ENCODE measurements at places on chromosomes 13 and 19. TPM values are rescaled to one million over a fixed set of nuclear protein-coding genes. Genes with fewer than 3 reads are reported as not detected.
A peak's percentile ranks its signal among the peaks of the same experiment; 100 is the strongest.

- DNase-seq: no peak
Measured at GRCh38 chr19:28494461-28494860, 718.5 kb downstream of the UQCRFS1 start.

GRCh38 chr19:681029-682019 lies 5.1 kb downstream of the FSTL3 start:
- no peak for DNase-seq

DNA sequence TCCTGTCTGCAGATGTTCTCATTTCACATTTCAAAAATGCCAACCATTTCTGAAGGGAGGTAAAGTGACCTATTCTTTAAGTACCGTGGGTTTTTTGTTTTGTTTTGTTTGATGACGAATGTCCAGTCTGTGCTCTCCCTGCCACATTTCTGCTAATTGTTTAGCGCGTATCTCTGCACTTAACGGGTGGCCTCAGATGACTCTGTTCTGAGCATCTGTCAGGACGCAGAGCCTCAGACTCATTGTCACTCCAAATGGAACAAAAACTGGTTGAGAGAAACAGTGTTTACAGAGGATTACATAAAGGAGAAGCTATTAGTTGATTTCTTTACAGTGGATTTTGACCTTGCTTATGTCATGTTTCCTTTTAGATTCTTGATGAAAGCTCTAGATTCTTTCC lies 23.7 kb downstream of the TPP2 start:
- DNase-seq: no peak

The IZUMO4 gene
- total RNA-seq: not detected

DNA sequence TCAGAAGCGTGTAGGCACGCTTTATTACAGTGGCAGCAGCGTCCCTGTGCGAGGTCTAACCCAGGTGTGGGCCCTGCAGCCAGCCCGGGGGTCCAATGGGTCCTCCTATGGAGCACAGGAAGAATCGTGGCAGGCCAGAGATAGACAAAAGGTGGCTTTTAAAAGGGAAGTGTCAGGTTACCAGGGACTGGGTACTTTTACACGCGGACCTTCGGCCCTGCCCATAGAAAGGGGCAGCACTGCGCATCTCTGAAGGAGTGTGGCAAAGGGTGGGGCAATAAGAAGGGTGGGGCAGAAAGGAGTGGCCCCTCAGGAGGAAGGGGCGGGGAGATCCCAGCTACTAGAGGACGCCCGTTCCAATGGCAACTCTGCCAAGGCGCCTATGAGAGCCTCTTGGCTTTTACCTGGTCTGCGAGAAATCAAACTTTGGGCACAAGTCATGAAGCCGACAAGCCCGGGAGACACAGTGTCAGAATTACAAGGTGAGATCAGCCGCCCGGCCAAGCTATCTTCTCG lies 1419.8 kb downstream of the UQCRFS1 start:
- DNase-seq: peak; percentile 96

- no peak for DNase-seq
Measured at GRCh38 chr13:21984156-21984555, 313.3 kb downstream of the FGF9 start.

The ZNF580 gene
- 12.1 TPM for total RNA-seq

The RSPH6A gene
- not detected for total RNA-seq

DNA sequence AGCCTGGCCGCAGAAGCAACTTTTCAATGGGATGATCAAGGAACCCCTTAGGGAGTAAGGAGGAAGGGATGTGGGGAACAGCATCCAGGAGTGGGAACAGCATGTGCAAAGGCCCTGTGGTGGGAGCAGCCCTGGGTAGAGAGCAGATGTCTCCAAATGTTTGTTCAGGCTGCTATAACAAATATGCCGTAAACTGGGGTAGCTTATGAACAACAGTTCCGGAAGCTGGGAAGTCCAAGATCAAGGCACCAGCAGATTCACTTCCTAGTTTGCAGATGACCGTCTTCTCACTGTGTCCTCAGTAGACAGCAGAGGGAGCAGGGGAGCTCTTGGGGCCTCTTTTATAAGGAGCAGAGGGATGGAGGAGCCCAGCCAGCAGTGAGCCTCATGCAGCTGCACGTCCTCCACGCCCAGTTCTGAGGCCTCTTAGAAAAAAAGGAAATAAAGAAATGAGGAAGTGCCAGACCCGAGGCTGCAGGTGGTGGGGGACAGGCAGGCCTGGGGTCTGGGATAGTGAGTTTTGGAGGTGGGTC lies 4.2 kb upstream of the LRRC25 start:
- DNase-seq: peak; percentile 91

- DNase-seq: no peak
Measured at GRCh38 chr19:43351998-43352746, 1.3 kb upstream of the CD177 start.

- DNase-seq: no peak
Measured at GRCh38 chr13:109200556-109200955, 571.1 kb downstream of the MYO16 start.

GRCh38 chr13:45109102-45109720 lies 11.1 kb upstream of the GTF2F2 start:
- DNase-seq: no peak

- DNase-seq: no peak
Measured at GRCh38 chr19:8695501-8695900, 3.1 kb downstream of the ACTL9 start.

The LILRB5 gene
- total RNA-seq: not detected

DNA sequence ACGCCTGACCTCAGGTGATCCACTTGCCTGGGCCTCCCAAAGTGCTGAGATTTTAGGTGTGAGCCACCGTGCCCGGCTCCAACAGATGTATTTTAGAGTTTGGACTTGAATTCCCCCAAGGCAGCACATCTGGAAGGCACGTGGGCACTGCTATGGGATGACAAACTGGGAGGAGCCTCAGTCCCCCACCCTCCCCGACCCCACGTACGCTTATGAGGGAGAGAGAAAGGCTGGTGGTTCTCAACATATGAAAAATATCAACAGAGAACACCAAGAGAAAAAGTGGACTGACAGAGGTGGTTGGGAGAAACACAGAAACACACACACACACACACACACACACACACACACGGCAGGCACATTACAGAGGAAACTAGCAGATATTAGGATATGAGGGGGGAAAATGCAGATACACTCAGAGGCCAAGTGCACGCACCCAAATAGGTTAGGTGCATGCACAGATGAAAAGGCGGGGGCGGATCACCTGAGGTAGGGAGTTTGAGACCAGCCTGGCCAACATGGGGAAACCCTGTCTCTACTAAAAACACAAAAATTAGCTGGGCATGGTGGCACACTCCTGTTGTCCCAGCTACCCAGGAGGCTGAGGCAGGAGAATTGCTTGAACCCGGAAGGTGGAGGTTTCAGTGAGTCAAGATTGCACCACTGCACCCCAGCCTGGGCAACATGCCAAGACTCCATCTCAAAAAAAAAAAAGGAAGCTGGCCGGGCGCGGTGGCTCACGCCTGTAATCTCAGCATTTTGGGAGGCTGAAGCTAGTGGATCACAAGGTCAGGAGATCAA lies 3.2 kb downstream of the STX10 start:
- DNase-seq: no peak

- DNase-seq: no peak
Measured at GRCh38 chr19:50897191-50897607, 14.0 kb downstream of the KLK4 start.

DNA sequence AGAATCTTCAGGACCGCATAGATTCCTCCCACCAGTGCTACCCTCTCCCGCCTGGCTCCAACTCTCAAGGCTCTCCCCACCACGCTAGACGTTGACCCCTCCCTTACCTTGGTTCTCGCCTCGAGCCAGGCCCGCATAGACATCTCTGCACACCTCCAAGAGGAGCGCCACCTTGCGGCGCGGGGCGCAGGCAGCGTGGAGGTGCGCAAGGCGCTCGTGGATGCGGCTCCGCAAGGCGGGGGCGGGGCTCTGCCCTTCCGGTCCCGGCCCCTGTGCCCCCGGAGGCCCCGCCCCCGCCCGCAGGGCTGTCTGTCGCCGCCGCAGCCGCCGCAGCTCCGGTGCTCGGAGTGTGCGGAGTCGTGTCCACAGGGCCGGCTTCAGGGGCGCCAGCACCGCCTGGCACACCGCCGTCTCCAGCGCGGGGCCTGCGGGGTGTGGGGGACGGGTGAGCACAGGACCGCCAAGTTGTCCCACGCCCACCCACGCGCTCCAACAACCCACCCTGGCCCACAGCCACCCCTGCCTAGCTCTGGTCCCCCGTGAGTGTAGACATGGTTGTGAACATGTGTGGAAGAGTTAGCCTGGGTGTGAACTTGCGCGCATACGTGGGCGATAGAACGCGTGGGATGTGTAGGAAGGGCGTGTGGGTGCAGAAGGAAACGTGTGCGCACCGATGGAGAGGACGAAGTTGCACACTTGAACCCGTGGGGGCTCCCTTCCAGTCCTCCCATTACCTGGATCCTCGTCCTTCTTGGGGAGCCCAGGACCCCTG lies 8.1 kb downstream of the RINL start:
- DNase-seq: peak; percentile 83

The ZNF541 gene
- not detected for total RNA-seq

The ZNF524 gene
- total RNA-seq: 31.0 TPM

- DNase-seq: no peak
Measured at GRCh38 chr13:111368091-111368490, 47.6 kb downstream of the TEX29 start.

GRCh38 chr19:58203814-58204475 lies 21.1 kb downstream of the ZNF274 start:
- DNase-seq: no peak

The MBD3L3 gene
- total RNA-seq: not detected

- no peak for DNase-seq
Measured at GRCh38 chr13:90738881-90739280, 608.6 kb upstream of the MIR17HG start.

The ZNF582 gene
- total RNA-seq: not detected

GRCh38 chr13:52414963-52415362 lies 9.0 kb upstream of the THSD1 start:
- DNase-seq: no peak

DNA sequence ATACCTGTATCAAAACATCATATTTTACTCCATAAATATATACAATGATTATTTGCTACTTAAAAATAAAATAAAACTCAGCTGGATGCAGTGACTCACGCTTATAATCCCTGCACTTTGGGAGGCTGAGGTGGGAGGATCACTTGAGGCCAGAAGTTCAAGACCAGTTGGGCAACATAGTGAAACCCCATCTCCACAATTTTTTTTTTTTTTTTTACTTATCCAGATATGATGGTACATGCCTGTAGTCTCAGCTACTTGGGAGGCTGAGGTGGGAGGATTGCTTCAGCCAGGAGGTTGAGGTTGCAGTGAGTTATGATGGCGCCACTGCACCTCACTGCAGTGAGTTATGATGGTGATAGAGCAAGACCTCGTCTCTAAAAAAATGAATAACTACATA lies 22.4 kb downstream of the POU2F2 start:
- no peak for DNase-seq

DNA sequence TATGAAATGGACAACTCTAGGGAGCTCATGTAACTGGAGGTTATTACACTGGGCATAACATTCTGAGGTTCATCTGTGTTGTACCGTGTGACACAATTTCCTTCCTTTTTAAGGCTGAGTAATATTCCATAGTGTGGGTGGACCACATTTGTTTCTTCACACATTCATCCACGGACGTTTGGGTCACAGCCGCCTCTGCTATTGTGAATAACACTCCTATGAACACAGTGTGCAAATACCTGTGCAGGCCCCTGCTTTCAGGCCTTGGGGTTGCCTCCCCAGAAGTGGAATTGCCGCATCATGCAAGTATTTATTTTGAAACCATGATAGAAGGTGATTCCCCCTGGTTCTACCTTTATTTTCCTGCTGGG lies 63.4 kb upstream of the MCF2L start:
- DNase-seq: no peak

DNA sequence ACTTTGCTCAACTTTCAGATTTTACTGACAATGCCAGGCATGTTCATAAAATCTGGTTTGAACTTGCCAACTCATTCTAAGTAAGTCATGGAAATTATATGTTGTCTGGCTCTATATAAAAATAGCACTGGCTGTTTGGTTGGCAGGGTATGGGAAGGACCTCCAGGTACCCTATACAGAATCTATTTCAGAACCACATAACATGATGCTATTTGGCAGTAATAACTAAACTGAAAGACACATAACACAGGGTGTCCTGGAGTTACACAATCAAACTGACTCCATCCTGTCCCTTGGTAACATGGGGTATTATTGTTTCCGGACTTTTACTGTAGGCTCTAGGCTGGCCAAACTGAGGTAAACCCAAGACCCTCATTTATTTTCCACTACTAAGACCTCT lies 248.8 kb downstream of the RGCC start:
- DNase-seq: no peak

The PDX1 gene
- total RNA-seq: not detected

The SERTAD1 gene
- 31.7 TPM for total RNA-seq

GRCh38 chr19:46385636-46386035 lies 27.7 kb downstream of the CCDC8 start:
- DNase-seq: no peak

GRCh38 chr19:7916103-7916954 lies 1.7 kb downstream of the TGFBR3L start:
- no peak for DNase-seq

DNA sequence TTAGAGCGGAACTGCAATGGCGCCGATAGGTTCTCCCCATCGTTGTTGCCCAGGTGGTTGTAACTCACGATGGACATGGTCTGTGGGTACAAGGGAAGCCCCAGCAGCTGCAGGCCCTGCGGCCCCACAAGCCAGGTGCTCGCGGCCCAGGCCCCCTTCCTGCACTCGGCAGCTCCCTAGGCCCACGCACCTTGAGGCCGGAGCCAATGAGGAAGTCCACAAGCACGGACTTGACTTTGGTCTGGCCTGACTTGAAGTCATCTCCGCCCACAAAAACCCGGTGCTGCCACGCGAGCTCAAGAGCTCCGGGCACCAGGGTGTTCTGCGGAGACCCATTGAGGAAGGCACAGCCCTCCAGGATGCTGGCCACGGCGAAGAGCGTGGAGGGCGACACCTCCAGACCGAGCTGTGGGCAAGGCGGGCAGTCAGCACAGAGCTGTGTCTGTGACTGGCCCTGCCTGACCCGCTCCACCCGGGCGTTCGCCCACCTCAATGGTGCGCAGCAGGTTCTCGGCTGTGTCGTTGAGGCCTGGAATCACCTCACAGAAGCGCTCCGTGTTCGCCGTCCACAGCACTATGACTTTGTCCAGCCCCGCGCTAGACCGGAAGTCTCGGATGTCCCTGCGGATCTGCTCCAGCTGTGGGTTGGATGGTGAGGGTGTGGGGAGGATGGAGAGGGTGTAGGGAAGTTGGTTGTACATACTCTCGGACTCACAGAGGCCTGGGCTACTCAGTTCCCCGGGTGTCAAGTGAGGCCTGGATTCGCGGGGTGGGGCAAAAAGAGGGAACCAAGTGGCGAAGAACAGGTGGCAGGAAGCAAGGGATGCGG lies 1.9 kb downstream of the ISYNA1 start:
- no peak for DNase-seq

The CYP4F3 gene
- total RNA-seq: 38.1 TPM

DNA sequence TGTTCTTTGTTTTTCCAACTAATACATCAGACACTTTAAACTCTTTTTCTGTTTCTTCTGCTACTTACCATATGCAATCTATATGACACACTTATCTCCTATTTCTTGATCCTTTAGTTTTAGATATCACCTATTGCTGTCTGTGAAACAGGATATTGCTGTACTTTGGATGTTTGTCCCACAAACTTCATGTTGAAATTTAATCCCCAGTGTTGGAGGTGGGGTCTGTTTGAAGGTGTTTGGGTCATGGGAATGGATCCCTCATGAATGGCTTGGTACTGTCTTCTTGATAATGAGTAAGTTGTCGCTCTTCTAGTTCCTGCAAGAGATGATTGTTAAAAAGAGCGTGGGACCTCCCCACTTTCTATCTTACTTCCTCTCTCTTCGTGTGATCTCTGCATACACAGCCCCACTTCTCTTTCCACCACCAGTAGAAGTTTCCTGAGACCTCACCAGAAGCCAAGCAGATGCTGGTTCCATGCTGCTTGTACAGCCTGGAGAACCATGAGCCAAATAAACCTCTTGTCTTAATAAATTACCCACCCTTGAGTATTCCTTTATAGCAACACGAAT lies 244.2 kb downstream of the NHLRC3 start:
- no peak for DNase-seq

The ZNF611 gene
- 29.9 TPM for total RNA-seq

Measured in Caki2 (cell line).